Dorsolateral prefrontal cortex (tissue), 122 donors: ENCODE measurements at places on chromosomes 3 and 15.

DNA sequence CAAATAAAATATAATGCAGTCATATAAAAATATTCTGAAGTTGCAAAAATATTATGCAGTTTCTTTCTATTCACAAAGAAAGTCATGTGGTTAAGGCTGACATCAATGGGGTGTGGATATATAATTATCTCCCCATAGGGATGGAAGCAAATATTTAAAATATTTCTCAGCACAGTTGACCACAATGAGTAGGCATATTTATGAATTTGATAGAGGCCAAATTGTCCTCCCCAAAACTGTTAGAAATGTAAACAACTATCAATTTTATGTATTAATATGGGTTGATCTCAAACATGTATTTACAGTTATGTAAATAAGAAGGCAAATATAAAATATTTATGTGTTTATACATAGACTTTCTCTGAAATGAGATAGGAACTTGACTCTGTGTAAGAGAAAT lies 246.0 kb upstream of the CBLB start:
- DNase-seq, result no peak

GRCh38 chr3:125511420-125512118 lies 8.4 kb downstream of the SNX4 start:
- DNase-seq, result no peak

DNA sequence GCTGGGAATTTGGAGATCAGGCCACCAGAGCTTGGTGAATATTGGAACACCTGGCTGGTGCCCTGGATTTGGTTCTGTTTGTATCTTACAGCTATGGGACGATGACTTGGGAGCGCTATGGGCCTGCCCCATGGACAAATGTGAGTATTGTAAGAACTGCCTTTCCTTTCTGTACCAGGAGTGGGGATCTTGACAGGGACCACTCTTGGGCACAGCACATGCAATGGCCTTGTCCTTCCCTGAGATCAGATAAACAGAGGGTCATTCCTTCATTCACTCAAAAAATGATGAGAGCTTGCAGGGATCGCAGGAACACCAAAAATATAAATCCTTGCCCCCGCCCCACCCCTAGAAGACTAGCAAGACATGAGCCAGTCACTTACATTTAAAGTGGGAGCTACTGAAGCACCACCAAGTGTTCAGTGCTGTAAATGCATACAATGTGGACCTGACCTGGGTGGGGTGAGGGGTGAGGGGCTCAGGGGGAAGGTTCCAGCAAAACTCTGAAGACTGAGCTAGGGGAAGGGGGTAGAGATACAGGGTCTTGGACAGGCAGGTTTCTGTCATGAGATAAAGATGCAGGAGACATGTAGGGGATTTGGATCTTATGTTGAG lies 2.7 kb upstream of the CRELD1 start:
- DNase-seq, result no peak

- DNase-seq, result no peak
These were observed 251.9 kb downstream of the CDIN1 start for GRCh38 chr15:36831125-36831903.

DNA sequence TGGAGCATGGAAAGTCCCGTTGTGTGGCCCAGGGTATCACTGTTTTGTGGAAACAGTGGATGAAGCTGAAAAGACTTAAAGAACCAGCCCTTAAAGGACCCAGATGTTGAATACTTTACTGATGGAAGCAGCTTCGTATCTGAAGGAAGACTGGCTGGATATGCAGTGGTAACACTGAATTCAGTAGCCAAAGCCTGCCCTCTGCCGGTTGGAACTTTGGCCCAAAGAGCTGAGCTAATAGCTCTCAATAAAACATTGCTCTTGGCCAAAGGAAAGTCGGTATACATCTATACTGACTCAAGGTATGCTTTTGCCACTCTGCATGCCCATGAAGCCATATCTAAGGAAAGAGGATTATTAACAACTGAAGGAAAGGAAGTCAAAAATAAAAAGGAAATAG lies 885.4 kb downstream of the PDCD6IP start:
- no peak for DNase-seq

GRCh38 chr3:127783642-127784160 lies 38.6 kb downstream of the MGLL start:
- no peak for DNase-seq

GRCh38 chr15:63287109-63287508 lies 9.7 kb downstream of the APH1B start:
- no peak for DNase-seq

DNA sequence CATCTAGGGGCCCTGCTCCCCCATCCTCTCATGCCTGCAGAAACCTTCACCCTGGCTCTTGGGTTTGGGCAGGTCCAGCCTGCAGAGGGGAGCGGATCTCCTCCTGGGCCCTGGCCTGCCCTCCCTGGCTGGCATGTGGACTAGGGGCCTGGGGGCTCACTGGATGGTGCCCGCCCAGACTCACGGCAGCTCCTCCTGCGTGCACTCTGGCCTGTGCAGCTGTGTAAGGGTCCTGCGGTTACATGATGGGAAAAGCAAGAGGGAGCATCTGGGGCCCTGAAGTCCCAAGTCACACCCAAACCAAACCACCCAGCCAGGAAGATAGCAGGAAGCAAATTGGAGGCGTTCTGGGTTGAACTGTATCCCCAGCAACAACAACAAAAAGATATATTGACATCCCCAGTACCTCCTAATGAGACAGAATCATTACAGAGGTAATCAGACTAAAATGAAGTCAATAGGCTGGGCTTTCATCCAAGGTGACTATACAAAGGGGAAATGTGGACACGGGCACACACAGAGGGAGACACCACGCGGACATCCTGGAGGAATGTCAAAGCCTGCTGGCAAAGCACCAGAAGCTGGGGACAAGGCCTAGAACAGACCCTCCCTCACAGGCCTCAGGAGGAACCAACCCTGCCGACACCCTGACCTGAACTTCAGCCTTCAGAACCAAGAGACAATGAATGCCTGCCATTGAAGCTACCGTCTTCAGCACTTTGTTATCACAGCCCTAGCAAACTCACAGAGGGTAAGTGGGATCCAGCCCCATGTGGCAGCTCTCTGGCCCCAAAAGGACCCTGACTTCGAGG lies 10.4 kb upstream of the CLK3 start:
- no peak for DNase-seq

- DNase-seq, result no peak
These were observed 9.2 kb upstream of the ACSBG1 start for GRCh38 chr15:78243491-78243941.
